ENCODE measurements at places on chromosomes 3 and 15.

DNA sequence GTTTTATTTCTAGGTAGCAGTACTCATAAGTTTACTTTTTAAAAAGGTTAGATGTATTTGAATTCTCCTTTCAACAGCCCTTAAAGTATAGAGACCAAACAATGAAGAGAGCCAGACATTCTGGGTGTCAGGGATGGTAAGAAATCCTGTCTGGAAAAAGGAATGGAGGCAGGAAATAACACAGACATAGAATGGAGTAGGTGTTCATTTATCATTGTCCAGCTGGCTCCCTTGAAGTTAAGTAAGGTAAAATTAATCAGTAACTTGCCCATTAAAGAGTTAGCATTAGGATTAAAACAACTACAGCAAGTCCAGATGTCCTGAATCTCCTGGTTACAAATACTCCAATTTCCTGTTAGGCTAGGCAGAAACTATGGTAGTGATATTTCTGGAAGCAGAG is 13.5 kb upstream of the SUCNR1 start:
- DNase-seq, result no peak

GRCh38 chr3:24069045-24069444 is 124.0 kb downstream of the NR1D2 start:
- DNase-seq, result no peak

DNA sequence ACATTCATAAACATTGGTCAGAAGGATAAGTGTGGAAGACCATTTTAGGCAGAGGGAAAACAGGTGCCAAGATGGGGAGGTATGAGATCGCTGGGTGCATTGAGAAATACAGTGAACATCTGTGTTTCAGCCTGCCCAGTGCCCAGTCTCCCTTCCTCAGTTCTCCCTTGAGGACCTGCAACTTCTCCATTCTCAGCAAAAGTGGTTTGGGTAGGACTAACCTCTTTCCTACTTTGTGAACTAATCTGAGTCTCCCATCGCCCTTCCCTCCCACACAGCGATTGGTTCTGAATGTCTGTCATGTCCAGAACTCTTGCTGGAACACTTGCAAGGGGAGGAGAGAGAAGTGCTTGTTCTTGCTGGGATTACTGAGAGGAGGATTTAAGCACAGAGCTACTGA is 10.9 kb upstream of the CCNL1 start:
- no peak for DNase-seq

- DNase-seq, result no peak
These were observed 136.9 kb downstream of the NUP210 start for GRCh38 chr3:13282986-13283876.

GRCh38 chr3:182954553-182955235 is 25.6 kb downstream of the DCUN1D1 start:
- DNase-seq, result no peak

DNA sequence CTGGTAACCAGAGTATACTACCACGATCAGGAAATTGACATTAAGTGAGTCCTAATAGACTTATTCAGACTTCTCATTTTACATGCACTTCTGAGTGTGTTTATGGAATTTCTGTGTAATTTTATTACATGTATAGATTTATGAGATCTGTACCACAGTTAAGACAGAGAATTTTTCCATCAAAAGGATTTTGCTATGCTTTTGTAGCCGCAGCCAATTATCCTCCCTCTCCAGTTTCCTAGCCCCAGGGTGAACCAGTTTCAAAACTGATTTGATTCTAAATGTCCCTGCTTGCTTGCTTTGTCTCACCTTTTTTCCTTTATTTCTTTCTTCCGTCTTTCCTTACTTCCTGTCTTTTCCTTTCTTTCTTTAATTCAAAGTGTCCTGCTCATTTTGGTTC is 661.2 kb upstream of the BCHE start:
- no peak for DNase-seq

- DNase-seq, result no peak
These were observed 953.9 kb downstream of the GBE1 start for GRCh38 chr3:80807577-80807976.

DNA sequence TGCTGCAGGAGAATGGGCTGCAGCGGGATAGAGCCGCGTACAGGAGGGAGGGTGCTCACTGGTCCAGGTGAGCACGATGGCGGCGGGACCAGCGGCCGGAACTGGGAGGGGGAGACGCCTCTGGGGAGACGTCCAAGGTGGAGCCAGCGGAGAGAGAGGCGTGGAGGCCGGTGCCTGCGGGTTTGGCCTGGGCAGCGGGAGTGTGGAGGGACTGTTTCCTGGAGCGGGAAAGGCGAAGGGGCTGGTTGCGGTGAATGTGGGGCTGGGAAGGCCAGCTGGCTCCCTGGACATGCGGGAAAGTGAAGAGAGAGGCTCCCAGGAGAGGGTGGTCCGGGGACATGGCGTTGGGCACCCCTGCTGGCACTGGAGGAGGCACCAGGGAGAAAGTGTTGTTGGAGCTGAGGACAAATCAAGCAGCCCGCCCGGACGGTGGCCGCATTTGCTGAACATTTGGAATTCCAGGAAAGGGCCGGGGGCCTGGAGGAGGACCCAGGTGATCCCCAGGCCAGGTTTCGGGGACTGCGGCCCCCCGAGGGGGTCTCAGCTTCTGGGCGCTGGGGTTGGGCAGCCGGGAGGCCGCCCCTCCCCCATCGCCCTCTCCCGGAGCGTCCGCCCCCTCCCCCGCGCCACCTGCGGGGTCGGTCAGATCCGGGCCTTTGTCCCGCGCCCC is 34.3 kb downstream of the DNAJB8 start:
- DNase-seq, result no peak

All from CD4-positive, alpha-beta T cell treated with Interleukin-4 for 1 hour (primary cell).